HepG2 (cell line): ENCODE measurements at places on chromosomes 7 and 10.
A peak's percentile ranks its signal among the peaks of the same experiment; 100 is the strongest.

- peak; percentile 34 for DNase-seq
These were observed 64.3 kb downstream of the MGMT start for GRCh38 chr10:129531195-129531968.

- DNase-seq: no peak
These were observed 25.9 kb upstream of the ANKRD2 start for GRCh38 chr10:97546456-97547270.

DNA sequence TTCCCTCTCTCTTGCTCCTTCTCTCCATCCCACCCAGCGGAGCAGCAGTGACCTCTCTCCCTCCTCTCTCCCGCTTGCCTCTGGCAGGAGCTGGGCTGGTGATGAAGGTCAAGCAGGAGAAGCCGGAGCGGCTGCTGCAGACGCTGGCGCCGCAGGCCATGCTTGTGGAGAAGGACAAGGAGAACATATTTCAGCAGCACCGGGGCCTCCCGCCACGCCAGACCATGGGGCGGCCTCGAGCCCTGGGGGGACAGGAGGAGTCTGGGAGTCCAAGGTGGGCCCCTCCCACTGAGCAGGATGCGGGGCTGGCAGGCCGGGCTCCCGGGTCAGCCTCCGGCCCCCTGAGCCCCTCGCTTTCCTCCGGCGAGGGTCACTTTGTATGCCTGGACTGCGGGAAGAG is 17.3 kb downstream of the ZNF775 start:
- DNase-seq: no peak

DNA sequence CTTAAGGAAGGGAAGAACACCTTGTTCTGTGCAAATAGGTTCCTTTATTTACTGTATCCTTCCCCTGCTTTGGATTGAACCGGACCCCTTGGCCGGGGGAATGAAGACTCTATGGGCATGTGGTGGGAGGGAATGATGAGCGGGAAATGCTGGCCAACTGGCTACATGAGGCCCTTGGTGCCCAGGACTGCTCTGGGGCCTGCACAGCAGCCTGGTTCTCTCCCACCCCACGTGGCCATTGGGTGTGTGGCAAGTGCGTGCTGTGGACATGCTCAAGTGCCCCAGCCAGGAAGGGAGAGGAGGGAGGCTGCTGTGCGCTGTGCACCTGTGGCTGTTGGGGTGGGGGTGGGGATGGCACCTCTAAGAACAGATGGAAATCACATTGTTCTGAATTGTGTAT is 917.0 kb upstream of the GHITM start:
- no peak for DNase-seq

- DNase-seq: no peak
These were observed 88.1 kb upstream of the CTBP2 start for GRCh38 chr10:125248489-125248888.

DNA sequence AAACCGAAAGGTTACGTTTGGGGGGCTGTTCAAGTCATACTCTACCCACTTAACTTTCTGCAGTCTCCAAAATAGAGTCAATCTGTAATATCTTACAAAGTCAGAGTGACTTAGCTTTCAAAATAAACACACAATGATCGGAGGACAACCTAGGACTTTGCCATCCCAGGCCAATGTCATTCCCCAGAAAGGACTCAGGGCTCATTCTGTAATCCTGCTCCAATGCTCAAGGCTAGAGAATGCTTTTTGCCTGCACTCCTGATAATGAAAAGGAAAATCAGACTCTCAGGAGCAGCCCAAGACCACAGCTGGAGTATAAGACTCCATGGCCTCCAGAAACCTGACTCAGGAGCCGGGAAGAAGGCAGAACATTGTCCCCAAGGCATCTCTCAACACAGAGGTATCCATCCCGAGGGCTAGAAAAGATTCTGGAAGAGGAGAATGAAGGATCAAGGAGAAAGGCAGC is 28.5 kb upstream of the ASCC1 start:
- DNase-seq: no peak

GRCh38 chr7:94957061-94957460 is 49.7 kb downstream of the PPP1R9A start:
- DNase-seq: no peak

DNA sequence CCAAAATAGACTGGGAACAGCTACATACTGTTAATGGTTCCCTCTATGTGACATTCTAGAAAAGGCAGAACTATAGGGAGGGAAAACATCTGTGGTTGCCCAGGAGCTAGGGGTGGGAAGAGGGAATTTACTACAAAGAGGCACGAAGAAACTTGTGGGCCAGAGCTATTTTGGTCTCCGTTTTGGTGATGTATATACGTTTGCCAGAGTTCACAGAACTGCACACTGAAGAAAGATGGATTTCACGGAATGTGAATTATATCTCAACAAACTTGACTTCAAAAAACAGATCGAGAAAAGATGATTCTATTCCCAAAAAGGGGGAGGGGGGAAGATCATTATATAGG is 386 bp upstream of the AS3MT start:
- no peak for DNase-seq

- no peak for DNase-seq
These were observed 25.8 kb downstream of the AKR1E2 start for GRCh38 chr10:4851846-4852245.

DNA sequence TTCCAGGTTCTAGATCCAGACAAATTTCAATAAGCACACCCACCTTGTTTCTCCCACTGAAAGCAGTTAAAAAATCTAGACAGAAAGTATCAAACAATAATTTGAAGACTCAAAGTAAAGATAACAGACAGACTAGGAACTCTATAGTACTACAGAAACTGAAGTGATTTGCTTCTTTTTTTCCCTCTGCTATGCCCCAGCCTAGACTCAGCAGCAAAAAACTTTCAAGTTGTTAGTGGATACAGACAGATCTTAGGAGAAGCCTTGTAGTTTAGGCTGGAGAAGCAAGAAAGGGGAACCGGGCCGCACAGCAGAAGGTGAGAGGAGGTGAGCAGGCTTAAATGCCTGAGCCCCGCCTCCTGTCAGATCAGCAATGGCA is 65.1 kb downstream of the IGF2BP3 start:
- no peak for DNase-seq

GRCh38 chr7:42194238-42194637 is 42.8 kb downstream of the GLI3 start:
- no peak for DNase-seq

- DNase-seq: peak; percentile 95
These were observed 132.0 kb downstream of the PRKAG2 start for GRCh38 chr7:151744656-151745638.

- no peak for DNase-seq
These were observed 660.2 kb upstream of the IGFBP3 start for GRCh38 chr7:46581268-46581667.

GRCh38 chr7:111239437-111239836 is 148.5 kb downstream of the LRRN3 start:
- DNase-seq: no peak

DNA sequence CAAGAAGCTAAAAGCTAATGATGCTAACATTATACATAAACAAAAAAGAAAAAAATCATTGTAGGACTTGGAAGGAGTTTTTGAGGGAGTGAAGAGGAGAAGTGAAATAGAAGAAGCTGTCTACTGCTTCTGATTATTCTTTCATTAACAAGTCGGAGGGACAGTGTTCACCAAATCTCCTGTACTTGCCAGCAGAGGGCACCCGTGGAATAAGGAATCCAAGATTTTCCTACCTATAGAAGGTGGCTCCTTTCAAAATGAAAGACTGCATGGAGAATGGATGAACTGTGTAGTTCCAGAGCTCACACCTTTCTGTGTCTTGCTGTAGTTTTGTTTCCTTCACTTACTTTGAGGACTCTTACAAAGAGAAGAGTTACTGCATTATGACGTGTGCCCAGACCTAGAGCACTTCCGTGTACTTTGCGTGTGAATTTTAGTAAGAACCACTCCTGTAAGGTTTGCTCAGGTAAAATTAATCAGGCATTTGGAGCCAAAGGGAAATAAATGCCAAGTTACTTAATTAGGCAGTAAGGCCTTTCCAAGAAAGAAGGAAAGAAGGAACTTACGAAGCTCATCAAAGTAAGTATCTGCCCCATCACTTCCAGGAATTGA is 145.1 kb downstream of the SEMA3D start:
- peak; percentile 55 for DNase-seq

GRCh38 chr7:156892081-156892800 is 742 bp downstream of the LMBR1 start:
- DNase-seq: peak; percentile 19

GRCh38 chr7:135459951-135460567 is 49.8 kb downstream of the CNOT4 start:
- DNase-seq: no peak

DNA sequence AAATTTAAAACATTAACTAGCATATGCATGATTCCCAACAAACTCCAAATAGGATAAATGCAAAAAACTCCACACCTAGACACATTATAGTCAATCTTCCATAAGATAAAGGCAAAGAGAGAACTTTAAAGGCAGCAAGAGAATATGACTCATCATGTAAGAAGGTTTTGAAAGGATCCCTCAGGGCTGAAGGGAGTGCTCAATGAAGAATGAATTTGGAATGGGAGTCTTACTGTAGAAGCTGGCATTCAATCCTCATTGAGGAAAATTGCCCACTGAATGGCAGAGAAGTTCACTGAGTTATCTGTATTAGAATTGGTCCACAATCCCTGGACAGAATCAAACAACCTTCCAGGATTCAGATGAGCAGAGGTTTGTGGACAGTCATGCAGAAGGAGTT is 26.1 kb upstream of the ZNF365 start:
- DNase-seq: no peak

- no peak for DNase-seq
These were observed 265.9 kb upstream of the YAE1 start for GRCh38 chr7:39300276-39300675.

- no peak for DNase-seq
These were observed 5.7 kb upstream of the GSTK1 start for GRCh38 chr7:143257501-143257900.

GRCh38 chr7:131657881-131658280 is 101.5 kb upstream of the PODXL start:
- no peak for DNase-seq

- DNase-seq: peak; percentile 6
These were observed 626 bp downstream of the PRPF18 start for GRCh38 chr10:13587391-13587790.

DNA sequence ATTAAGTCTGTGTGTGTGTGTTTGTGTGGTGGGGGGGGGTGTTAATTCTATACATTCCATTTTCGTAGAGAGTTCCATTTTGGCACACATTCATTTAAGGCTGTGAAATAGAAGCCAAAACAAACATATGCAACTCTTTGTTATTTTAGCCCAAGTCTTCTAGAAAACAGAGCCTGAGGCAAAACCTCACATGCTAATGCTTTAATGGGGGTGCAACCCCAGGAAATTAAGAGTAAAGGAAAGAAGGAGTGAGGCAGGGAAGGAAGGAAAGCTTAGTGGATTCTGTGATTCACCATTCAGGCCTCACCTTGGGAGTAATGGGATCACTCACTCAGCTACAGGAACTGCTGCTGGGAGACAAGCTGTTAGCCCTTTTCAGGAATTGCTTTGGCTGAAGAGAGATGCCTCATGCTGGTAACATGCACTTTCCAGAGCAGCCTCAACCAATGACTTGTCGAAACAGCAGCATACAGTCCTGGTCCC is 73.0 kb upstream of the CTTNBP2 start:
- DNase-seq: no peak

- DNase-seq: no peak
These were observed 61.6 kb upstream of the SRPK2 start for GRCh38 chr7:105450177-105450861.

- no peak for DNase-seq
These were observed 24.0 kb upstream of the CNPY1 start for GRCh38 chr7:155570171-155570958.

- no peak for DNase-seq
These were observed 72.4 kb upstream of the SP4 start for GRCh38 chr7:21355406-21355874.

- DNase-seq: no peak
These were observed 82.7 kb downstream of the SMURF1 start for GRCh38 chr7:99061001-99061776.

GRCh38 chr10:132248455-132249225 is 59.1 kb downstream of the STK32C start:
- no peak for DNase-seq

DNA sequence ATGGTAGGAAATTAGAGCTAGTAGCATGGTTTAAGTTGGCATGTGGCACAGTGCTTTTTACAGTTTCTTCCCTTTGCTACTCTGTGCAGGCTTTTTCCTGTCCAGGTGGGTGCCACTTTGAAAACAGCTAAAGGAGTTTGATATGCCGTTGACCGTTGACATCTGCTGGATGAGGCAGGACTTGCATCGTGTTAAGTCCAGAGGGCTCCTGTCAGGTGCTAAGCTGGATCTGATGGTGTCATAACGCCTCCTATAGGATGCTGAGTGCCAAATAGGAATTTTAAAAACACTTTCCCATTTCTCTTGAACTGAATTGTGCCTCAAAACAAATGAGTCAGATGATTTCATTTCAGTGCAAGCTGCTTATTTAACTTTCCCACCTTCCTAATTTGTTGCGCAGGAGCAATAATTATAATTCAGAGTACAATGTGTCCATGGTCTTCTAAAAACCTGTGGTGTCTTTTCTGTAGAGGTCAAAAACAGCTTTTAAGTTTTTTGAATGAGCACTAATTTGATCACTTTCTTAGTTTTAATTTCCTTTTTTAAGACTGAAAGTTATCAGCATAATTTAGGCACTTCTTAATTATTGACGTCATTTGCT is 178.3 kb downstream of the CDCA7L start:
- peak; percentile 84 for DNase-seq

DNA sequence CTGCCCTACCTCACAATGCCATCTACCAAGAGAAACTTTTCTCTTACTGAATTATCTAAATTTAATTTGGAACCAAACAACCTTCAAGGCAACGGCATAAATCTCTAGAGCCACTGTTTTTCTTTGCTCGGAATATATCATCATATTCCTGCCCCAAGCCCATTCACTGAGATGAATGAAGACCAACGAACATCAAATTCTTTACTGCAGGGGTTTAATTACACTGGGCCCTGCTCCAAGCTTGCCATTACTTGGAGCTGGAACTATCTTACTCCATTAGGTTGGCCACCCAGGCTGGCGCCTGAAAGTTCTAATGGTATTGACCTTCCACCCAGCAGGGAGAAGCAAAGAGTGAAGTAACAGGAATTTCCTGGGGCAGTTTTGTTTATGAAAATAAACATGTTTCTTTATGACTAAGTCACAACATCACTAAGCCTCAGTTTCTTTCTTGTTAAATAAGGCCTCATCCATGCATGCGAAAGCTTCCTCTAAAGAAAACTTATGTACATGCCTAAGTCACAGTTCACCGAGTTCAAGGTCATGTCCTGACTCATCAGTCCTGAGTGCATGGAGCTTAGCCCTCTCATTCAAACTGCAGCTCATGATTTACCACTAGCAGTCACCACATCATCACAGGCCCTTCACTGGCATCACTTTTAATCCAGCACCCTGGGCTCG is 42.1 kb upstream of the ANAPC16 start:
- peak; percentile 42 for DNase-seq
